Calu3 (cell line): ENCODE measurements at places on chromosomes 7 and 10. TPM values are rescaled to one million over a fixed set of nuclear protein-coding genes. Genes with fewer than 3 reads are reported as not detected.
A peak's percentile ranks its signal among the peaks of the same experiment; 100 is the strongest.

GRCh38 chr10:46234431-46235060 lies 52.3 kb upstream of the ANTXRL start:
- DNase-seq, result peak; percentile 2

DNA sequence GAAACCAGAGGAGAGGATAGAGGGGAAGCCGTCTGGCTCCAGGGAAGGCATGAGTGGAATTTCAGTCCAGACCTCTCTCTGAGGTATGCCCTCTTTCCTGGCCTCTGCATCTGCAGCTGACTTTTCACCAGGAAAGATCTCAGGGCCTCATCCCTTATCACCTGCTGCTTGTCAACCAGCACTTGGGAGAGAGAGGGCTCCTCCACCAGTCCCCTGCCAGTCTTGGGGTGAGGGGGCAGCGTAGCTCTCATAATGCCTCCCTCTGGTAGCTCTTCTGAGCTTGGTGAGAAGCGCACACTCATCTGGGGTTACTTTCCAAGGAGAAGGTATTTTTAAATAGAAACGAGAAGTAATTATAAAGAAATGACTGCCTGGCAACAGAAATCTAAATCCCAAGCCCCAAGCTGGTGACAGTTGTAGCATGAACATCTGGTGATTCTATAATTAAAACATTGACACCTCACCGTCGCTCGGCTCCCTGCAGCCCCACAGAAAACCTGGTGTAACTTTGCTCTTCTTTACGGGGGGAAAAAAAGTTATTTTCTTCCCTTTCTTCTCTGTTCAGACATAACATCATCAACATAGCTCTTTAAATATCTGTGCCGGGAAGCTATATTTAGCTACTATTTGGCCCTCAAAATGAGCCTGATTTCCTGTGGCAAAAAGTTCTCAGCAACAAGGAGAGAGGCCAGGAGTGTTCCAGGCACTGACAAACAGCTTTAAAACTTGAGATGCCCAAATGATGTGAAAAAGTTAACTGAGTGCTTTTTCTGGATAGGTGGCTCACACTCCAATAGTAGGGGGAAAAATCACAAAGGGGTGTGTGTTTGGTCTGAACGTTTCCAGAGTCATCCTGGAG lies 26.9 kb downstream of the HIP1 start:
- DNase-seq, result no peak

GPR85 gene
- total RNA-seq, result not detected in 2 replicates

PDK4 gene
- 6.5 and 7.1 TPM in 2 replicates for total RNA-seq

DNA sequence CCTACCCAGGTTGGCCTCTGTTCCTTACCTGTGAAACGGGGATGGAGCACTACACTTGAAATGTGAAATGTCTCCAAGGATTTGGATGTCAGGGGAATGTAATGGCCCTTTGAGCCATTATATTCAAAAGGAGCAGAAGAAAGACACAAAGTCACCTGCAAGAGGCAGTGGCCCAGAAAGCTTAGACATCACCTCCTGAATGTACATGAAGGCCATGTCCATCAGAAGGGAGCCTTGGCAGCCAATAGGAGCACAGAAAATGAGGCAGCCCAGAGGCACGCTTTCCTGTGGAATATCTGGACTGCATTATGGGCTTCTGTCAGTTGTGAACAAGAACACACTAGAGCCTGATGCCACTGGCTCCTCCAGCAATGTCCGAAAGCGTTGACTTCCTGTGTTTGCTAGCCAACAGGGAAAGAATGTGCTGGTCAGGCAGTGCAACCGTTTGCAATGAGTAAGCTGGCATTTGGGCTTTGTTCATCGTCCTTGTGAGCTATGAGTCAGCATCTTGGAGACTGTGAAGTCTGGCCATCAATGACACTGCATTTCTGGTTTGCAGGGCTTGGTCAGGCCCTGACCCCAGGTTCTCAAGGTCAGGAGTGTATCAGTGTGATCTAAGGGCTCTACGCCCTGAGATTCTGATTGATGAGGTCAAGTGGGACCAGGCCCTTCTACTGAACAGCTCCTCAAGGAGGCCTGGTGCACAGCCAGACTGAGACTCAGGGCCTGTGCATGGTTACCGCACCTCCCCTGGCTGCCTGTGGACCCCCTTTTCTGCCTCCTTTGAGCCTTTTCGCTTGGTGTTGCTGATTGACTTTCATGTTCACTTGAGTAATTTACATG lies 222.4 kb downstream of the RPS24 start:
- peak; percentile 60 for DNase-seq

LSM8 gene
- 43.6 and 53.8 TPM in 2 replicates for total RNA-seq

DNA sequence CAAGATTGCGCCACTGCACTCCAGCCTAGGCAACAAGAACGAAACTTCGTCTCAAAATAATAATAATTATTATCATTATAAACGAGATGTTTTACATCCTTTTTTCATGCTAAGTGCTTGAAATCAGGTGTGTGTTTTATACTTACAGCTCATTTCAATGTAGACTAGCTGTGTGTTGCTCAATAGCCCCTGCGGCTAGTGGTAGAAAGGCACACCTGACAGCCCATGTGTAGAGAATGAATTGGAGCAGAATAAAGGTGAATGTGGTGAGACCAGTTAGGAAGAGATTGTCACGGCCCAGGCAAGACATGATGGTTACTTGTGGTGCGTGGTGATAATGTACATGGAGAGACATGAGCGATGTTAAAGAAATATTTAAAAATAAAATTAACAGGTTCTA lies 86.7 kb upstream of the TMEM26 start:
- DNase-seq, result no peak

FZD1 gene
- 3.2 and 3.7 TPM in 2 replicates for total RNA-seq

INMT gene
- not detected in 2 replicates for total RNA-seq

DNA sequence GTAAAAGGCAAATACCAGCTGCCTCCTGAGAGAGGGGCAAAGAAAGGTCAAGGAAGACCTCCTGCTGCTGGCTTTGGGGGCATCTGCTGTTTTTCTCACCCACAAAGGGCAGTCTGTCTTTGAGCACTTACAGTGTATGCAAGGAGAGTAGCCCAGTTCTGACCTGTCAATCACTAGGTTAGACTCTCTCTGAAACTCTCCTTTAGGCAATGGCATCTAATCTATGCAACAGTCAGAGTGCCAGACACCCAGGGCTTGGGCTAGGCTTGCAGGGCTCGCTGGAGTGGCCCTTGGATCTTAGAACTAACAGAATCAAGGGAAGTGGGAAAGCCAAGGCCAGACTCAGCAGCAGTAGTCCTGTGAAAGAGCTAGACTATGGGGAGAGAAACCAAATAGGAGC lies 522.9 kb downstream of the NRG3 start:
- no peak for DNase-seq

- DNase-seq, result no peak
Measured at GRCh38 chr7:16367115-16367514, 54.2 kb downstream of the CRPPA start.

DNA sequence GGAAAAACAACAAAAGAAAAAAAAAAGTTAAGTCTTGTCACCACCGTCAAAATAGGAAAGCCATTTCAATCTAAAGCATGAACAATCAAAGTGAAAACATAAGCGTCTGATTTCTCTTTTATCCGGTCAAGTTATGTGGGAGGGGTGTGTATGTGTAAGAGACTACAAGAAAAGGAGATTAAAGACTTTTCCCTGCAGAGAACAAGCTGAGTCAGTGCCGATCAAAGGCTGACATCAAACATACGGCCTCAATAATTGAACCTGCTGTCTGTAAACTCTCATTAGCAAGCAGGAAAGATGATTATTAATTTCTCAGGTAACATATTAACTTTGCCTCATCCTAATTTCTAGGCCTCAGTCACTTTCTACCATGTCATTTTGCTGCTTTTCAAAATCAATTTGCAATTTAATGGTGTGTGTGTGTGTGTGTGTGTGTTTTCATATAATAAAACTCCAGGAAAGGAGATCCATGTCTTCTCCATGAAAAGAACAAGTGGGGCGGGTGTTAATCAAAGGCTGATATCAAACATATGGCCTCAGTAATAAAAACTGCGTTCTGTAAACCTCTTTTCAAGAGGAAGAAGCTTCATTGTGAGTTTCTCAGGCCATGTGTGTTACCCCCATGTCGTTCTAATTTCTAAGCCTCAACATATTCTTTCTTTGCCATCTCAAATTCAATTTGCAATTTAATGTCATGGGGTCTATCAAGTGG lies 649.1 kb upstream of the SORCS1 start:
- DNase-seq, result no peak

MEOX2 gene
- total RNA-seq, result 8.7 and 12.6 TPM in 2 replicates

HOXA2 gene
- total RNA-seq, result 1.9 and 3.2 TPM in 2 replicates

- no peak for DNase-seq
Measured at GRCh38 chr7:104980440-104980839, 33.6 kb upstream of the KMT2E start.

DNA sequence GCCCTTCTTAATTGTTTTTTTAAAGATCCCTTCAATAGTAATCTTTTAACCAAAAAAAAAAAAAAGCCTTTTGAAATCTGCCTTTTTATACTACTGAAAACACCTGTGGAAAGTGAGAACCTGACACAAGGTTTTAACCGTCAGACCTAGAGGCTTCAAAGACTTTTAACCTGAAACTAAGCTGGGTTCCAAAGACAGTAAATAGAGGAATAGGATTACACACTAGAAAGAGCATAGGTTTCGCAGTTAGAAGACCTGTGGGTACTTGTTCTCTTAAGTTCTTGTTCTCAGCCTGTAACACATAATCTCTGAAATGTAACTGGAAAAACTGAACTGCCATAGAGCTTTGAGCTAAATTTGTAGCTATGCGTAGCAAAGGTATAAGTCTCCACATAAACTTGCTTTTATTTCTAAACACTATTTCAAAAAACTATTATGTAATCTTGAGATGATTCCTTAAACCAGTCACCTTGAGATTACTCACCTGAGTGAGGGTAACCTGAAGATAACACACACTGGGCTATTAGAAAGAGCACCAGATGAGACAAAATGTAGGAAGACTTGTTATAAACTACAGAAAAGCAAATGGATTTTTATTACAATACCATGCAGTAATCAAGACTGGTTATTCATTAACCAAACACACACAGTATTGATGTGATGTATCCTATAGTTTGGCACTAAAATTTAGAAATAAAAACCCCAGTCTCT lies 196.6 kb upstream of the FRMD4A start:
- DNase-seq, result no peak

CLDN3 gene
- 122 and 135 TPM in 2 replicates for total RNA-seq

DNA sequence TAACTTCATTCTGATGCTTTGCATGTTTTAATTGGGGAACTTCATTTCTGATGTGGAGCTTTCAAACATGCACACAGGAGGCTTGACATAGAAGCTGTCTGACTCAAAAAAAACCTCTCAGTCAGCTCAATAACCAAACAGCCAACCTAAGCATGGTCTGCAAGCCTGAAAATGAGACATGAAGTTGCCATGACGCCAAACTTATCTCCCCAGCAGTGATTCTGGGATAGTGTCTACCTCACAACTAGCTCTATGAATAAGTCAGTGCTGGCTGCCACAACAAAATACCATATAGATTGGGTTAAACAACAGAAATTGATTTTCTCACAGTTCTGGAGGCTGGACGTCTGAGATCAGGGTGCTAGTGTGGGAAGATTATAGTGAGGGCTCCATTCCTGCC lies 244.2 kb downstream of the CCDC3 start:
- DNase-seq, result no peak

- DNase-seq, result no peak
Measured at GRCh38 chr7:43612128-43612527, 29.2 kb downstream of the STK17A start.

DNA sequence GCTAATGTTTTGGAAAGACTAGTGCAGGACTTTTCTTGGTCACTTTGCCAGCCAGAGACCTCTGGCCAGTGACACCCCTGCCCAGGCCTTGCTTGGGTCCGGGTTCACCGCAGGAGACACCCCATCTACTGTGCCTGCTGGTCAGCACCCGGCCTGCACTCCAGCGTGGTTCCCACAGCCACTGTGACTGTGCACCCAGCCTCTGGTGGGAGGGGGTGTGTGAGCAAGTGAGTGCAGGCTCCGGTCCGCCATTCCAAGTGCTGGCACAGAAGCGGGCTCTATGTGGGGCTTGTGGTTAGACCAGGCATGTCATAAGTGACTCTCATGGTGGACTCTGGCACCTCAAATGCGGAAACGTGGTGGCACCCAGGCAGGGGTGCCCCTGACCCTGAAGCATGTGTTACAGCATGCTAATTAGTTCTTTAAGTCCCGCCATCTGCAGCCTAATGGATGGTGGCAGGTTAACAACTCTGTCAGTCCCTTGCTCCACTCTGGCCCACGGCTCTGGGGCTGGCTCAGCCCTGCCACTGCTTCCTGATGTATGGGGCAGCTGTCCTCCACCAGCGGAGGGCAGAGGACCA lies 311.9 kb upstream of the HGF start:
- DNase-seq, result no peak

FAM24B gene
- total RNA-seq, result 5.1 and 6.3 TPM in 2 replicates

COL17A1 gene
- total RNA-seq, result 0.73 and 1.0 TPM in 2 replicates

- peak; percentile 4 for DNase-seq
Measured at GRCh38 chr10:112490545-112490944, 43.5 kb downstream of the VTI1A start.

DNA sequence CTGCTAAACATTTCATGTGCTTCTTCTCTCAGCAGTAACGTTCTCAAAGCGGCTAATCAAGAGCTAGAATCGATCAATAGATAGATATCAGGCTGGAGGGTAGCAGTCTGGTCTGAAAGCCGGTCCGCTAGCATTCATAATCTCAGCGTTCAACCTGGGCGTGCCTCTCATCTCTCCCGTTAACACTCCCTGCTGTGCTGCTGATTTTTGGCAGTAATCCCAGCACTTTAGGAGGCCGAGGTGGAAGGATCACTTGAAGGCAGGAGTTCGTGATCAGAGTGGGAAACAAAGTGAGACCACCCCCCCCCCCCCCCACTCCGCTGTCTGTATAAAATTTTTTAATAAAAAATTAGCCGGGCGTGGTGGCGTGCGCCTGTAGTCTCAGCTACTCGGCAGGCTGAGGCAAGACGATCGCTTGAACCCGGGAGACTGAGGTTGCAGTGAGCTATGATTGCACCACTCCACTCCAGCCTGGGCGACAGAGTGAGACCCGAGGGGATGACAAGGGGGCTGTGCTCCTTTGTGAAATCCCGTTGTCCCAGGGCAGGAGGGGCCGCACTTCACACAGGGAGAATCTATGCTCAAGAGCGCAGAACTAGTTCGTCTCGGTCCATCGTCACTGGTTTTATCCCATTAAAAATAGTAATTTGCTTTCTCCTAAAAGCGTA lies 624 bp upstream of the CEP55 start:
- no peak for DNase-seq

CYP2C19 gene
- 3.6 and 4.5 TPM in 2 replicates for total RNA-seq

GRCh38 chr10:118875087-118875486 lies 120.3 kb upstream of the CACUL1 start:
- DNase-seq, result no peak

MKX gene
- total RNA-seq, result 1.5 and 2.3 TPM in 2 replicates

DNA sequence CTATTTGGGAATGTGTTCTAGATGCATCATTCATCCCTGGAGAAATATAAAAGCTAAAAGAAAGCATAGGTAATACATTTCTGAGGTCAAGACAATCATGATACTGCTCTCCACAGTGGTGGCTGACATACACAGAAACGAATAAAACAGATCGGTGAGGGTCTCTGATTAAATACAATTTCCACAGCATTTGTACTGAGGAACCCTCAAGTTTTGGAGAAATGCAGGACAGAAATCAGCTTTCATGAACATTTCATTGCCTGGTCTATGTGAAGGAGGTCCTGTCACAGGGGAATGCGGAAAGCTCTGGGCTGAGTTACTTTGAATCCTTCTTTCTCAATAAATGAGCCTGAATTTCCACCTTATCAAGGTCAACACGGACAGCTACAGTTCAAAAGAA lies 67.9 kb upstream of the ITGB1 start:
- DNase-seq, result no peak

BTBD16 gene
- total RNA-seq, result 0.35 TPM in 1 of 2 replicates, not detected in the other

- peak; percentile 50 for DNase-seq
Measured at GRCh38 chr10:85786401-85786899, 580.1 kb downstream of the GRID1 start.

- DNase-seq, result no peak
Measured at GRCh38 chr10:129029051-129029450, 438.0 kb upstream of the MGMT start.
